ENCODE measurements at places on chromosomes 1 and 21. TPM values are rescaled to one million over a fixed set of nuclear protein-coding genes. Genes with fewer than 3 reads are reported as not detected.

IVL gene
- not detected for total RNA-seq

DNA sequence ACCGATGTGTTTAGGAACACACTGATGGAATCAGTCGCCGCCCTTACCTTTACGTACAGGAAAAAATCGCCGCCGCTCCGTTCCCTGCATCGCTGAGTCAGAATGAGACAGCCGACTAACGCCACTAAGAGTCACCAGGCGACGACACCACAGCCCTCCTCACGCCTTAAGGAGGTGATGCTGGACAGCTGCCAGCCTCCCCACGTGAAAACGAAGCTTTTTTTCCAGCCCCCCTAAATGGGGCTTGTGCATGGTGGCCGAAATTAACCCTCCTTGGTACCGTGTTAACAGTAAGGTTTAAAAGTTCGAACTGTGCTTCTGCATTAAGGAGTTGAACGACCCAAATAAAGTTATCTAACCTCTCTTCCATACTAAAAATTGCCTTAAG, 511 bp downstream of the DNTTIP2 start:
- DNase-seq = peak; percentile 49

ATP1A2 gene
- total RNA-seq = 5.5 TPM

GRCh38 chr1:215140135-215140534, 57.6 kb downstream of the KCNK2 start:
- no peak for DNase-seq

- no peak for DNase-seq
These were observed 4.4 kb upstream of the KCNN3 start for GRCh38 chr1:154874465-154874864.

SRSF10 gene
- 130 TPM for total RNA-seq

SPATA17 gene
- 0.68 TPM for total RNA-seq

GRCh38 chr21:36994501-36995158, 11.9 kb upstream of the RIPPLY3 start:
- DNase-seq = no peak

GMEB1 gene
- total RNA-seq = 18.3 TPM

KLHL21 gene
- 36.7 TPM for total RNA-seq

ANKRD45 gene
- total RNA-seq = 0.35 TPM

Measured in ovary (tissue), 10 donors.